ENCODE measurements at places on chromosomes 4 and X.

- no peak for DNase-seq
Measured at GRCh38 chr4:114423582-114423981, 175.0 kb upstream of the UGT8 start.

- DNase-seq: no peak
Measured at GRCh38 chrX:122055979-122056715, 1008.7 kb downstream of the GLUD2 start.

- no peak for DNase-seq
Measured at GRCh38 chr4:16236402-16237023, 10.2 kb upstream of the TAPT1 start.

GRCh38 chr4:144300616-144301015 is 160.1 kb upstream of the GYPA start:
- no peak for DNase-seq

GRCh38 chrX:153866302-153867019 is 19.5 kb downstream of the L1CAM start:
- DNase-seq: no peak

GRCh38 chr4:140061194-140061593 is 92.8 kb downstream of the MAML3 start:
- DNase-seq: no peak

GRCh38 chrX:132809581-132809980 is 148.8 kb downstream of the HS6ST2 start:
- DNase-seq: no peak

DNA sequence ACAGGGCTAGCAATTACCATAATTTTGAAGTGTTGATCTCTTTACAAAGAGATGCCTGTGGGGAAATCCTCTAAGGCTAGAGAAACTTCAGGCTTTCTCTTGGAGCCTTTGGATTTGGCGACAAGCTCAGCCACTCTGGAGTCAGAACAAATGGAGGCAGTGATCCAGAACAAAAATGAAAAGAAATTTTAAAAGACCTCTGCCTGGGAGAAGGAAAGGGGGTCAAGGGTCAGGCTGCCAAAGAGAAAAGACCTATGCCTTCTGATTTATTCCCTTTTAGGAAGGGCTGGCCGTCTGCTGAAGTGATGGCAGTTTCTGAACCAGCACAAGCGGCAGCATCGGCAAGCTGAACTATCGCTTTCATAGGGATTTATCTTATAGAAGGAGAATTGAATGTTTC is 140.8 kb upstream of the SFRP2 start:
- no peak for DNase-seq

DNA sequence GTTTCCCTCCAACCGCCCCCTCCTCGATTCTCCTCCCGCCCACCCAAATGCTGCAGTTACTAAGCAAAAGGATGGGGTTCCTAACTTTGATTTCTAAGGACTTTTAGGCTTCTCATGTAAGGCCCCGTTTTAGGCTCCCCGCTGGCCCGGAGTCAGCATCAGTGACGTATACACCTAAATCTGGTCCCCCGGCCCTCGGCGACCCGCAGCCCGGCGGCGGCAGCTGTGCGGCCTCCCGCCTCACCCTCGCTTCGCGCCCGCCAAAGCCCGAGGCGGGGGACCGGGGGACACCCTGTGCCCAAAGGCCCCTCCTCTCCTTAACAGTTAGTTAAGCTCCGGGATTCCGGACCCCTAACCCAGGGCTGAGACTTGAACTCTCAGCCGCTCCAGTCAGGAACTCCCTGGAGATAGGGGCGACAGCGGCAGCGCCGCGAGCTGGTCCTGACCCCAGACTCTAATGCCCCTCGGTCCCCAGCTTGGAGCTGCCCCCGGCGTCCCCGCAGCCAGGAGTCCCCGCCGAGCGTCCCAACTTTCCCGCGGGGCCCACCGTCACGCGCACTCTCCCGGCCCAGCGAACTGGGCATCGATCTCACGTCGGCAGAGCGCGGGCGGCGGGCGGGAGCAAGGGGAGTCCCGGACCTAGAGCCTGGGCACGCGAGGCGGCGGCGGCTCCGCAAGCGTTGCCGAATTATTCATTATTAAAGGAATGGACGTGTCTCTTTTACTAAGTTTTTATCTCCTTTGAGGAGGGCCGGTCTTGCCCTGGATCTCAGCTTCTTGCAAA is 1.5 kb upstream of the NR3C2 start:
- DNase-seq: no peak

DNA sequence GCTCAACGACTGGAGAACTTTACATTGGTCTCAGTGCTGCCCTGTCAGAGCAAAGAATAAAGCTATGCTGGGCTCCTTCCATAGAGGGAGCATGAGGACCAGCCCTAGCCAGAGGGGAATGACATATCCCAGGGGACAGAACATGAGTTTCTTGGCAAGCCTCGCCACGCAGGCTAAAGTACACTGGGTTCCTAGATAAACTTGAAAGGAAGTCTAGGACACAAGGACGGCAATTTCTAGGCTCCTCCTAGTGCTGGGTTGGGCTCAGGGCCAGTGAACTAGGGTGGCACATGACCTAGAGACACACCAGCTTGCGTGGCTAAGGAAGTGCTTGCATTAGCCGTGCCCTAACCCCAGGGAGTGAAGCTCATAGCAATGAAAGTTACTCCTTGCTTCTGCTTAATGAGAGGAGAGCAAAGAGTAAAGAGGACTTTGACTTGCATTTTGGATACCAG is 141.0 kb downstream of the MAB21L2 start:
- DNase-seq: peak; percentile 28

GRCh38 chr4:60805500-60806313 is 394.4 kb upstream of the ADGRL3 start:
- DNase-seq: peak; percentile 10

GRCh38 chr4:118400356-118400755 is 47.6 kb upstream of the PRSS12 start:
- no peak for DNase-seq

DNA sequence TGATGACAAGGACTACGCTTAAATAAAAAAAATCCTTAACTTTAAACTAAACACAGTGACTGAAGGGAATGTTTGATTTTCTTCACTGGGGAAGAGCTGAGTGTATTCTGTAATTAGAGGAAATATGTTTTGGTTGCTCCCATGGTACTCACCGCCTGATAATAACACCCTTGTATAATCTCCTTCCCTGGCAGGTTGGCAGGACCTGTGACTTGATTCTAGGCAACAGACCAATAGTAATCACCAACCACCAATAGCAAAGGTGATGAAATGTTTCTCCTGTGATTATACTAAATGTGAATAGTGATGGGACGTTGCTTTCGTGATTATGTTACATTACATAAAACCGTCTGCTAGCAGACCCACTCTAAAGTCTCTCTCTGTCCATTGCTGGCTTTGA is 536.8 kb upstream of the CPEB2 start:
- DNase-seq: no peak

DNA sequence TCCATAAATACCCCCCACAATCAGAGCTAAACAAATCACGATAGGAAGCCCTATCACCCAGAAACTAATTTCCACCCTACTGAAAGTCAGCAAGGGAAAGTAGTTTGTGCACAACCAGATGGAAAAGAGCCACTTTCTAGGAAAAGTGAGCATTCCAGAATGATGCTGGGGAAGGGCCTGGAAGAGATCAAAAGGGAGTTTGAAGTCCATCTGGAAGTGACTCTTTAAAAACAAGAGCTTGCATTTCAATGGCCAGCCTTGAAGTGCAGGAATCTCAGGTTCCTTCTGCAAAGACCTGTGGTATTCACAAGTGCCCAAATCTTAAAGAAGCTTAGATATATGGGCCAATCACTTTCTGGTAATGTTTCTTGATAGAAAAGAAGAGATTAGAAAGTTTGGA is 97.0 kb upstream of the LDB2 start:
- no peak for DNase-seq

GRCh38 chr4:155907556-155907955 is 4.1 kb downstream of the TDO2 start:
- DNase-seq: no peak

GRCh38 chrX:31658360-31658759 is 586.5 kb upstream of the FTHL17 start:
- peak; percentile 4 for DNase-seq

- DNase-seq: no peak
Measured at GRCh38 chrX:81120258-81120935, 81.3 kb downstream of the HMGN5 start.

DNA sequence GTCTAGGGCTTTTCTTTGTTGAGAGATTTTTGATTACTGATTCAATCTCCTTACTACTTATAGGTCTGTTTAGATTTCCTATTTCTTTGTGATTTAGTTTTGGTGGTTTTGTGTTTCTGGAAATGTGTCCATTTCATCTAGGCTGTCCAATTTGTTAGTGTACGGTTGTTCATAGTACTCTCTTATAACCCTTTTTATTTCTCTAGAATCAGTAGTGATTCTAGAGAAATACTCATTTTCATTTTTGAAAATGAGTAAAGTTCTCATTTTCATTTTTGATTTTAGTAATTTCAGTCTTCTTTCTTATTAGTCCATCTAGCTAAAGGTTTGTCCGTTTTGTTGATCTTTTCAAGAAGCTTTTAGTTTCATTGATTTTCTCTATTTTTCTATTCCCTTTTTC is 7.5 kb downstream of the IL13RA1 start:
- no peak for DNase-seq

DNA sequence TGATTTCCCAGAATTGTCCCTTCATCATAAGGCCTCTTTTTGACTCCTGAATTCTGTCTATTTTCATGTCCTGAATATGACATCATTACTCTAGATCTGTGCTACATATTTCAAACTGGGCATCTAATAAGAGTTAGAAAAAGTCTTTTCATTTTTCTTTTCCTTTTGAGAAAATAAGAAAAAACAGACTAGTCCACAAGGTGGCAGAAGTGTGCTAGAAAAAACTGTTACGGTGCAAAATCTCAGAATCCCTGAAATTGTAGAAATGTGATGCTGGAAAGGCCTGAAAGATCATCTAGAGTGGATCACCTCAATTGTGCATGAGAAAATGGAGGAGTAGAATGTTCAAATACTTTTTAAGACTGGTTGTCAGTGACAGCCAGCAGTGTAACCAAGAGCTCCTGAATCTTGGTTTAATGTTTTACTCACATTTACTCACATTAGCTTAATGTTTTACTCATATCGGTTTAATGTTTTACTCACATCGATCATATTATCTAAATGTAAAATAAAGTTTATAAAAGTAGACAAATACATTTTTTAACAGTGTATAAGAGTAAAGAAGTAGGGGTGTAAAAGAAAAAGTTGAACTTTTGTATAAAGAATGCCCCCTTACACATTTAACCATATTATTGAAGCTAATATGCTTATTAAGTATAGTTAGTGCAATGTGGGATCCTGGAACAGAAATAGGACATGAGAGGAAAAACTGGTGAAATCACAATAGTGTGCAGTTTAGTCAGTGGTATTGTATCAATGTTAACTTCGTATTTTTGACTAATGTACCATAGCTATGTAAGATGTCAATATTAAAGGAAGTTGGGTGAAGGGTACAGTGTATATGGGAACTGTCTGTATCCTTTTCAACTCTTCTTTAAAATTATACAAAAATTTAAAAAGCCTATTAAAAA is 15.2 kb downstream of the ASB11 start:
- no peak for DNase-seq

DNA sequence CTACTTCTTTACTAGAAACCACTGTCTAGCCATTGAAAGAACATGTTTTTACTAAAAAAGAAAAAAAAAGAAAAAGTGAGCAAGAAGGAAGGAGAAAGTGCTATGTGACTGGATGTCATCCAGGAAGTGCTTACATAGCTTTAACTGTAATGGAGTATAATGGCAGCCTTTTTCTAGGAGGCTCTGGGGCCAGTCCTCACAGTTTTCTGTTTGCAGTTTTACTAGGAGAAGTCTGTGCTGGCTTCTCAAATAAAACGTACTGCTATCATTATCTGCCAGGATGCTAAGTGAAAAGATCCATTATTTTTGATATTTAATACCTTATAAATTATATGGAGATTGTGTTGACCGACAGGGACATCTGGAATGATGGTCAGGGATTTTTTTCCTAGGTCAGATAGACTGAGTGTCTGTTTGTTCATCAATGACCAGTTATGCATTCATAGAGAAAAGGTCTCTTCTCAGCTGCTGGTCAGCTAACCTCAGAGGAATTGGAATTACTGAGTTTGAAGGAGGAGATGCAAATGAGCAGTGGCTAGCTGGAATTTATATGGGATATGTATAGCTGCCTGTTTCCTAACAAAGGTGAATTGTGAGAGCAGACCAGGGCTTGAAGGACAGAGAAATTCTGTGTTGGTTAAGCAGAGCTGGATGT is 21.7 kb downstream of the LPAR4 start:
- DNase-seq: no peak

- peak; percentile 86 for DNase-seq
Measured at GRCh38 chr4:687048-687970, 1.6 kb downstream of the SLC49A3 start.

DNA sequence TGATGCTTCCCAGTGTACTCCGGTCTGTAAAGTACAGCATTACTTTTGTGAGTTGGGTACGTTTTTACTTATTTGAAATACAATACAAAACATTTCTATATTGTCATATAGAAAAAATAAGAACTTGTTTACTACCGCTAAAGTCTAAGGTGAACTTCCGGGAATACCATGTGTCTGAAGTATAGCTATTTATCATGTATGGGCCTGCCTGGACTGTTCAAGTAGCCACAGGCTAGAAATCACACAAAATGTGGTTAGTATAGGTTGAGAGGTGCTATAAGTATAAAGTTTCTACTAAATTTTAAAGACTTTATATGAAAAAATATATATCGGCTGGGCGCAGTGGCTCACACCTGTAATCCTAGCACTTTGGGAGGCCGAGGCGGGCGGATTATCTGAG is 152.3 kb downstream of the ARAP2 start:
- no peak for DNase-seq

DNA sequence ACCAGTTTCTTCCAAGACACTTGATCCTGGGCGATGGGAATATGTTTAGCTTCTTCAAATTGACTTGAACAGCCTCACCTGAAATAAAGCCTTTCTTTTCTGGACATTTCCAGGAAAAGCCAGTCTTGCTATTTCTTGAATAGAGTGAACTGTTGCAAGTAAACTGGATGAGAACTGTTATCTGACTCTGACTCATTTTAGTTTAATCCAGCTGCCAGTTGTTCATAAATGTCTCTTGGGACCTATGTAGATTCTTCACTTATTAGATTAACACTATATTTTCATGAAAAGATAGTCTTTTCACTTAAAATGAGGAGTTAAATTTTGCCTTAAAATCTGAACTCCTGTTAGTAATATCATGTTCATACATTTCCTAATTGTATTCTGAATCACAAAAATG is 615.4 kb upstream of the GALNT7 start:
- DNase-seq: no peak

- no peak for DNase-seq
Measured at GRCh38 chr4:54054501-54054900, 9.9 kb downstream of the CHIC2 start.

- no peak for DNase-seq
Measured at GRCh38 chrX:20727447-20727846, 460.7 kb upstream of the RPS6KA3 start.

Data from stromal cell of bone marrow (primary cell).